ENCODE measurements at places on chromosomes 3 and 15. TPM values are rescaled to one million over a fixed set of nuclear protein-coding genes. Genes with fewer than 3 reads are reported as not detected.

- DNase-seq = no peak
Measured at GRCh38 chr3:161217496-161217895, 3.6 kb upstream of the NMD3 start.

MKRN2OS gene
- not detected for total RNA-seq

- no peak for DNase-seq
Measured at GRCh38 chr15:48634893-48635292, 10.6 kb downstream of the FBN1 start.

DNA sequence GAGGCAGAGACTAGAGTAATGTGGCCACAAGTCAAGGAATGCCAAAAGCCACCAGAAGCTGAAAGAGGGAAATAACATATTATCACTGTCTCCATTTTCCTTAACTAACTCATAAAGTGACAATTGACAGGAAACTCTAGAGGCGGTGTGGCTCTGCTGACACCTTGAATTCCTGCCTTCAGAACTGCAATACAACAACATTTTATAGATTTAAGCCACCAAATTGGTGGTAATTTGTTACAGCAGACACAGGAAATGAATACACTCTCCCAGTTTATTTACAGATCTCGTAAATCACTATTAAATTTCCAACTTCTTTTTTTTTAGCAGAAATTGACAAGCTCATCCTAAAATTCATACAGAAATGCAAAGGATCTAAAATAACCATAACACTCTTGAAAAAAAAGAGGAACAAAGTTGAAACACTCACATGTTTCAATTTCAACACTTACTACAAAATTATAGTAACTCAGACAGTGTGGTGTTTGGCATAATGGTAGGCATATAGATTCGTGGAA, 449.9 kb downstream of the OTOL1 start:
- DNase-seq = no peak

ATP2B2 gene
- not detected for total RNA-seq

- no peak for DNase-seq
Measured at GRCh38 chr3:32376115-32376514, 15.5 kb upstream of the CMTM7 start.

DNA sequence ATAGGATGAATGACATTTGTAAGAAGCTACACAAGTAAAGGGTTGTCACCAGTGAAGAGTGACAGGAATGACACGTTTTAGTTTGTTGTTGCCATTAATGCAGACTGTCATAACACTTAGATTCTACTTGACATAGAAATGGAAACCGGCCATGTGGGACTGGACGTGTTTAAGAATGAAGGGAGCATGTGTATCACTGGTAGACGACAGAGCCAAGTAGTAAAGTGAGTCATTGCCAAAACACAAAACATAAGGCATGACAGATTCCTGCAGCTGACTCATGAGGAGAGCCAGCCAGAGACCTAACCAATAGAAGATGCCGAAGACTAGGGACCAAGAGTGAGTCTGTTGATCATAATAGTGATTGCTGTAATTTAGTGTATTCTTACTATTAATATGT, 106.2 kb upstream of the PLAAT1 start:
- DNase-seq = no peak

DNA sequence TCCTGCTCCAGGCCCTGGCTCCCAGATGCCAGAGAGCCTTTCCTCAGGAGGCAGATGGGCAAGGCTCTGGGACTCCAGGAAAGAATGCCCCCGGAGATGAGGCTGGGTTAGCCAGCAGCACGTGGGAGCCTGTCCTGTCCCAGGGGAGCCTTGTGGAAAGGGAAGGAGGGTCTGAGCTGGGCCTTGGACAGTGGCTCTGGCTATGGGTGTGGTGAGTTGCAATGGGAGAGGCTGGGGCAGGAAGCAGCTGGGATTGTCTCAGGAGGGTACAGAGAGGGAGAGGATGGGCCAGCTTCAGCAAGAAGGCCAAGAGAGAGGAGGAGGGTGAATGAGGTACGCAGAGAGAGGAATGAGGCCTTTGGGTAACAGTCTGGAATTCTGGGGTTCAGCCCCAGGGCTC, 17.4 kb upstream of the CACNA2D2 start:
- DNase-seq = no peak

- DNase-seq = no peak
Measured at GRCh38 chr3:8413337-8413926, 88.2 kb upstream of the LMCD1 start.

DNA sequence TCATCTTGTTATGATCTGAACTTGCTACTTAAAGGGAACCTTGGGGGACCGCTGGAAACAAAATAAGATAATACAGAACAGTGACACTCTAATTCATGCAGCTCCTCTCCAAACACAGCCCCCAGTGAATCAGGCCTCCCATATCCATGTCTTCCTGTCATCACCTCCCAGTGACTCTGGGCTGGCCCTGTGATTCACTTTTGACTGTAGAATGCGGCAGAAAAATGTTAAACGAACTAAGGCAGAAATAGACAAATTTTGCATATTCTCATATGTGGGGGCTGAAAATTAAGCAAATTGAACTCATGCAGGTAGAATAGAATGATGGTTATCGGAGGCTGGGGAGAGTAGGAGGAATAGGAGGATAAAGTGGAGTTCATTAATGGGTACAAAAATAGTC, 20.2 kb upstream of the GADL1 start:
- no peak for DNase-seq

SERP1 gene
- 120 TPM for total RNA-seq

DNA sequence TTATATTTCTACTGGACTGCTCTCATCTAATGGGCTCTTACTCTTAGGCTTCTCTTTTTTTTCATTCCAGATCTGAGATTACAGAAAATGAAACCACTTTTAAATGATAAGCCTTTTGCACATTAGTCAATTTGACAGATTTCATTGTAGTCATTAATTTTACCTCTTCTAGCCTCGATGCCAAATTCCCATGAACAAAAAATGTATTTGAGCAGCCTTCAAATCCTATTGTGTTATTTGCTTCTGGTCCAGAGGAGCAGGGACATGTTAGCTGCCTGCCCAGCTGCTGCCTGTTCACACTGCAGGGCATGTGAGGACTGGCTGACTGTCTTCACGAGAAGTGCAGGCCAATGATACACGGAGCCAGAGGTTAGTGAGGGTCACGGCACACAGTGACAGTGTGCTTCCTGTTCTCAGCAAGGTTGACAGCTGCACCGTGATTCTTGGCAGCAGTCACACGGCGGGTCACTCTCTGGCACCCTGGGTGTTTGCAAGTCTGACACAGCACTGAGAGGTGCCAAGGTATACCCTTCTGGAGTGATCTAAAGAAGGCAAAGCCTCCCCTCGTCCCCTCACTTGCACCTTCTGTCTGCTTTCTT, 40.8 kb downstream of the KAT2B start:
- DNase-seq = no peak

PP2D1 gene
- not detected for total RNA-seq

DNA sequence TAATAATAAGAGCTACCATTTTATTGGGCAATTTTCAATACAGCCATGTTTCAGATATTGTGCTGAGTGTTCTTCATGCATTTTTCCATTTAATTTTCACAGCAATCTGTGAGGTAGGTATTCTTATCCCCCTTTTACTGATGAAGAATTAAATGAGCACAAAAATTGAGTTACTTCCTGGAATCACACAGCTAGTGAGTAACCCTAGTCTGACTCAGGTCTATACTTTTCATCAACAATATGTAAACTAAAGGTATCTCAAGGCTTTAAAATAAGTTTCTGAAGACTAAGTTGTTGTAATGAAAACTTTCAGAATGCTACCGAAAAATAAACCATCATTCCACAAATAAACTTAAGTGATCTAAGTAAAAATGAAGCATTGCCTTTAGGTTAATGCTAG, 22.3 kb downstream of the HACD2 start:
- no peak for DNase-seq

DNA sequence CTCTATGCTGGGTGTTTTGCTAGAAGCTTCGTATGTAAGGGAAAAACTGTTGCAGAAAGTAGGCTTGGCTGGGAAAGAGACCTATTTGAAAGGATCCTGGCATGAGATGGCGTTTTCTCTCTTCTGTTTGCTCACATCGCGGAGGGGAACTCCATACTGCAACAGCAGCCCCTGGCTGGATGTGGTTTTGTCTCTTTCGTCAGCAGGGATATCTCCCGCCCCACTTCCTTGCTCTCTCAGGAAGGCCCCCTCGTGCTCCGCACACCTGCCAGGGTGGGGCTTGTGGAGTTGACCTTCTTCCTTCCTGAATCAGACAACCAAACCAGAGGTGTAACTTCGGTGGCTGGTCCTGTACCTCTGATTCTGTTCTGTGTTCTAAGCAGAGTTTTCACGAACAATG, 26.4 kb upstream of the MYZAP start:
- no peak for DNase-seq

DNA sequence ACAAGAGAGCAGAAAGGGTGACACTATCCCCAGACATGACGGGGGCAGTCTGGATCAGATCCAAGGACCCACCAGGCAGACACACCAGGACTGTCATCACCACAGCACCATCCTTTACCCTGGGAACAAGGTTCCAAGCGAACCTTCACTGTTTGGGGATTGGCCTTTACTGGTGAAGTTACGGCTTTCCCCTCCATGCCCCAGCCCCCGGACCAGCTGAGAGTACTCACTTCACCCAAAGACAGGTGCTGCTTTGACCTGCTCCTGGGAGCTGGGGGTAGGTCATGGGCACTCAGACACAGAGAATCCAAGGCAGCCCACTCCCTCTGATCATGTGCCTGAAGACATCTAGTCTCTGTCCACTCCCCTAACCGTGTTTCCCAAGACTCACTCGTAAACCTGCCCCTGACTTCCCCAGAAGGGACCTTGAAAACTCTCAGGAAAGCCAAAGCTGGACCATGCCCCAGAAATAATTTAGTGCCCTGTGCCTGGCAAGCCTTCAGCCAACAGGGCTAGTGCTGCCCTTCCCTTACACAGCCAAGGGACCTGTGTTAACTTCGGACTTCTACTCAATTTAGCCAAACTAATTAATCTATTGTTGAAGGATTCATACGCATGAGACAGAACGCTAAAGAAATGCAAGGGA, 2.8 kb downstream of the RRP9 start:
- DNase-seq = no peak

RHCG gene
- total RNA-seq = not detected

- DNase-seq = no peak
Measured at GRCh38 chr3:69241769-69242168, 119.4 kb upstream of the LMOD3 start.

CYP8B1 gene
- total RNA-seq = not detected

IL5RA gene
- total RNA-seq = not detected

GRCh38 chr3:102826636-102827035, 391.8 kb downstream of the ZPLD1 start:
- DNase-seq = no peak

DNA sequence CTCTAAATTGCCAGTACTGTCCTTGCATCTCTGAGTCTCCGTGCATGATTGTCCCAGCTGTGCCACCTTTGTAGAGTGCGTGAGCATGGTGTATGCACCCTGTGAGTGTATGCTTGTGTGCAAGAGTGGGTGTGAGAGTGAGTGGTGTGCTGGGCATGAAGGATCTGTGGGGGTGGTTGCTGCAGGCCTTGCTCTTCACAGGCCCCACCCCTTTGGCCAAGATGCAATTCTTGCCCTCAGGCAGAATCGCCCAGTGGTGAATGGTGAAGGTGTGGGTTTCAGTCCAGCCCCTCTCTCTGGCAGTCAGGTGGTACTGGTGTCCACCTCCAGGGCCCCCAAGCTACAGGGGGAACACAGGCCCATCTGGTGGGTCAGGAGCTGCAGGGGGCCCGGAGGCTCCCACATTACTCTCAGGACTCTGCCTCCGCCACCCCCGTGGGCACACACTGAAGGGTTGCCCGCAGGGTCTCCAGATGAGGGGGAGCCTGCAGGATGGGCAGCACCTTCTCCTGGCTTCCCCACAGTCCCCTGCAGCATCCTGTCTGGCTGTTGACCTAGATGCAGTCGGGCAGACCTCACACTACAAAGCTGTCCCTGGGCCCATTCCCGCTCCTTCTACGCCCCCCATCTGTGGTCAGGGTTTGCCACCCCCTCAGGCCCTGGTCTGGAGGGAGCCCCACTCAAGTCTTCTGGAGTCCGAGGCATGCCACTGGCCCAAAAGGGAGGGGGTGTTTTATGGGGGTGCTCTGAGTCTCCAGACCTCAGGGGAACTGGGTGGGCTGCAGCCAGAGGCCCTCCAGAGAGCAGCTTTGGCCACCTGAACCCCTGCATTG, 8.3 kb upstream of the ROPN1B start:
- no peak for DNase-seq

- peak; percentile 25 for DNase-seq
Measured at GRCh38 chr15:31342781-31343626, 16.4 kb downstream of the KLF13 start.

DNA sequence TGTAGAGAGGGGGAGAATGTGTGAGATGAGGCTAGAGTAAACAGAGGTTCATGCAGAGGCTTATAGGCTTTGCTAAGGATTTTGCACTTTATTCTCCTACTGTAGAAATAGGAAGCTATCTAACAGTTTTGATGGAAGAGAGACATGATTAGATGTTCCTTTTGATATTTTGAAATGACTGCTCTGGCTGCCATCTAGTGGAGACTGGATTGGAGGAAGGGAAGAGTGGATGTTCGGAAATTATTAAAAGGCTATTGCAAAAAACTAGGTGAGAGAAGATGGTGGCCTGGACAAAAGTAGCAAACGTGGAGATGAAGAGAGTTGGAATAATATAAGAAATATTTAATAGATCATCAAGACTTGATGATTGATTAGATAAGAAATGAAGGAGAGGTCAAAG, 42.2 kb downstream of the SYN2 start:
- DNase-seq = peak; percentile 7

ECE2 gene
- 0.15 TPM for total RNA-seq

SPATA12 gene
- total RNA-seq = 0.12 TPM

- DNase-seq = no peak
Measured at GRCh38 chr3:169104972-169105371, 558.5 kb downstream of the MECOM start.

DNA sequence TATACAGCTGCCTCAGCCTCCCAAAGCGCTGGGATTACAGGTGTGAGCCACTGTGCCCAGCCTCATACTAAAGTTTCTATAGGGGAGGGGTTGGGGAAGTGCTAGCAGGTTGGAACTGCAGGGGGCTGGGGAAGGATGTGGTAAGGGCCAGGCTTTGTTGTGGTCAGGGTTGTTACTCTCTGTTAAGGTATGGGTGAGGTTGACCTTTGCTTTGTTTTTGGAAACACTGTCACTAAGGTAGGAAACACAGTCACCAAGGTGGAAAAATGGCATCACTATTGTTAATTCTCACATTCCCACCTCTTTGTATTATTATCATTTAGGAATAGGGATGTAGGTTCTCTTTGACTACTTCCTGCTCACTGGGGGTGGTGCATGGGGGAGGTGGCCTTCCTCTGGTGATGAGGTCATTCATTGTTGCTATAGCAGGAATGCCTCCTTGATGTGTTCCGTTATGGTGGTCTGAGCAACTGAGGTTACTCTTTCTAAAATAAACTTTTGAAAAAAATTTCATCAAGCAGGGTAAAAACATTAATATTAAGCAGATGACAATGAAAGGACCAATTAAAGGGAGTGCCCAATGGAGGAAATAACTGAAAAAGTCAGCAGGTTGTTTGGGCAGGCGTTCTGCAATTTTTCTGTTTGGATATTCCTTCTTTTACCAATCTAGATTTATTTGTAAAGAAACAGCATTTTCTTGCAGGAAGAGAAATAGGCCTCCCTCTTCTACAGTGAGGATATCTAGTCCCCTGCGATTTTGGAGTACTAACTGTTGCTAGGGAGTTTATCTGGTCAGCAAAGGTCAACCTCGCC, 150.5 kb downstream of the WDR76 start:
- no peak for DNase-seq

CLRN1 gene
- not detected for total RNA-seq
